Activated CD8-positive, alpha-beta memory T cell treated with anti-CD3 and anti-CD28 coated beads for 24 hours (primary cell): ENCODE measurements at places on chromosomes 1 and 21.

DNA sequence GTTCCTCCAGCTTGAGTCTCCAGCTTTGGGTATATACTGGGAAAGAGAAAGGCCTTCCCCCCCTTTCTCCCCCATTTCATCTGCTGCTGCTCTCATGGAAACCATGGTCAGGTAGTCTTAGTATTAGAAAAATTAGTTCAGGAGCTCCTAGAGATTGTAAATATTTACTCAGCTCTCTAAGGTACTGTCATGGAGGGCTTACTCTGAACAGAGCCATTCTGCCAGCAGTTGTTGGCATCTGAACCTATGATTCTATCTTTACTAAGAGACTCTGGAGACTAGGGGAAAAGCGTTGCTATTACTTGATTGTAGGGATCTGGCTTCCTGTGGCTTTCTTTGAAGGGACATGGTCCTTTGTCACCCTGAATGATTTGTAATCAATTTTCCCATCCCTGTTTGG is 6.1 kb downstream of the INTS3 start:
- no peak for DNase-seq

- DNase-seq, result no peak
Measured at GRCh38 chr1:36471830-36472641, 7.9 kb upstream of the MRPS15 start.

DNA sequence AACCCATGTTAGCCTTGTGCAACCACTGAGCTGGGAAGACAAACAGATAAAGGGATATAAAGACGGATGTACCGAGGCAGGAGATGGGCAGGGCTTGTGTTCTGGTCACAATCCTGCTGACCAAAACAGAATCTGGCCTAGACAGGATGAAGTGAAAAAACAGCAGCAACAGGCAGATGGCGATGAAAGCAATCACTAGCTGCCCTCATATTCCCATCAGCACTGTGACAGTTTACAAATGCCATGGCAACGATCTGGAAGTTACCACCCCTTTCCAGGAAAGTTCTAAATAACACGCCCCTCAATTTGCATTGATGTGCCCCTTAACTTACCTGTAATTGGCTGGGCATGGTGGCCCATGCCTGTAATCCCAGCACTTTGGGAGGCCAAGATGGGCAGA is 40.6 kb upstream of the CD46 start:
- DNase-seq, result no peak

- no peak for DNase-seq
Measured at GRCh38 chr1:157166590-157166989, 28.4 kb upstream of the ETV3 start.

- DNase-seq, result no peak
Measured at GRCh38 chr1:61175976-61176375, 93.6 kb downstream of the NFIA start.

DNA sequence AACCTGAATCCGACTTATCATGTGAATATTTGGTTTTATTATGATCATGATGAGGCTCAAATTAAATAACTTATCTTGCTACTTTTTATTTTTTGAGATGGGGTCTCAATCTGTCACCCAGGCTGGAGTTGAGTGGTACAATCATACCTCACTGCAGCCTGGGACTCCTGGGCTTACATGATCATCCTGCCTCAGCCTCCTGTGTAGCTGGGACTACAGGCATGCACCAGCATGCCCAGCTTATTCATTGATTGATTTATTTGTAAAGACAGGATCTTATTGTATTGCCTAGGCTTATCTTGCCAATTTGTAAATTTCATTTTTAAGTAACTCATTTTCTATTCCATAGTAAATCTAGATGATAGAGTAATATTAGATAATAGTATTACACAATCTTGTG is 84.3 kb downstream of the COL11A1 start:
- DNase-seq, result no peak

DNA sequence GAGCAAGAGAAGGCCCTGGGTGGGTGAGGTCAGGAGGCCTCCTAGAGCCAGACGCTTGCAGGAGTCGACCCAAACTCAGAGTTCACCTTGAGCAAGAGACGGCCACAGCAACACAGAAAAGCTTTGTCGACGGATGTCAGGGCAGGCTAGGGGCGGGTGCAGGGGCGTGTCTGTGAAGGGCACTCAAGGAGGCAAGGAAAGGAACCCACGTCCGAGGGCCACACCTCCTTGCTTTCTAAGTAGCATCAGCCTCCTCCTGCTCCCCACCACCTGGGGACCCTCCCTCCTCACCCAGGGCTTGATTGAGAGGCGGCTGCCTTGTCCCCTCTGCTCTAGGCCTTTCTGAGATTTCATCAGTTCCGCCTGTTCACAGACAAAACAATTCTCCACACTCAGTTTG is 92.1 kb downstream of the OMA1 start:
- DNase-seq, result no peak

DNA sequence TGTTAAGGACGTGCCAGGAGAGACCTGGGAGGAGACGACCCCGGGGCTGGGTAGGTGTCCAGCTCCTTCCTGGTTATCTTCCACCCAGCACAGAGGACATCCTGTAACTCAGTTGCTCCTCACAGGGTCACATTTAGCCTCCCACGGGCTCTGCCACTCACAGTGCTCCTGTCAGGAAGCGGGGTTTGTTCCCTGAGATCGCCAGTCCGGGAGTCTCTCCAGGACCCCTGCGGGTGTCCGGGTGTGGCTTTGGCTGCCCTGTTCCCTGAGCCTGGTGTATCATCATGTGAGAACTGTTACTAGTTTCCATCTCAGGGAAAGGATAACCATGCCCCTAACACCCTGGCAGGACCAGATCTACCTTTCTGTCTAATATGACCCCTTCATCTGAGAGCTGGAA is 158.2 kb upstream of the RUNX1 start:
- no peak for DNase-seq

GRCh38 chr1:1161683-1162079 is 12.0 kb upstream of the TTLL10 start:
- DNase-seq, result no peak

DNA sequence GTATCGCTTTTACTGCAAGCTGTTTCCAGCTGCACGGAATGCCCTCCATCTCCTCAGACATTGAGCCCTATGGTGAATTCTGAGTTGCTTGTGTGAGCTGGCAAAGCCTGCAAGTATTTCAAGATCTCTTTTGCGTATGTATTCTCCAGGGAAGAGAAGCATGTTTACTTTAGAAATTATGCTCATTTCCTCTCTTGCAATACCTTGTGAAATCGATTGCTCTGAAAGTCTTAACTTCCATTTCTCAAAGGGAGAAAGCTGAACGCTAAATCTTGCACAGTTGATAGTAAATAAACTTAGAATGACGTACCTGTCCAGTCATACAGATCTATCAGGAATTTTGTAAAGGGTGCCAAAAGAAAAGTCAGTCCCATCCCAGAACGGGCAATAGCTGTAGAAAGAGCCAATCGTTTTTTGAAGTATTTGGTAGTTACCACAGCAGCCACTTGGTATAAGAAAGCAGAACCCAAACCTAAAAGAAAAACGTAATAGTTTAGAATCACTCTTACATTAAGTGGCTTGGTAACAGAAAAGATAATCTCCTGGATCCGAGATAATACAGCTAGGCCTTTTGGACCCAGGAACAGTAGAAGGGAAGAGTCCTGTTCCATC is 10.0 kb downstream of the SLC16A4 start:
- DNase-seq, result no peak

- no peak for DNase-seq
Measured at GRCh38 chr1:53553734-53554509, 94.7 kb downstream of the DMRTB1 start.
